ENCODE measurements at places on chromosomes 13 and 19. TPM values are rescaled to one million over a fixed set of nuclear protein-coding genes. Genes with fewer than 3 reads are reported as not detected.

The CLDN10 gene
- total RNA-seq = not detected

DNA sequence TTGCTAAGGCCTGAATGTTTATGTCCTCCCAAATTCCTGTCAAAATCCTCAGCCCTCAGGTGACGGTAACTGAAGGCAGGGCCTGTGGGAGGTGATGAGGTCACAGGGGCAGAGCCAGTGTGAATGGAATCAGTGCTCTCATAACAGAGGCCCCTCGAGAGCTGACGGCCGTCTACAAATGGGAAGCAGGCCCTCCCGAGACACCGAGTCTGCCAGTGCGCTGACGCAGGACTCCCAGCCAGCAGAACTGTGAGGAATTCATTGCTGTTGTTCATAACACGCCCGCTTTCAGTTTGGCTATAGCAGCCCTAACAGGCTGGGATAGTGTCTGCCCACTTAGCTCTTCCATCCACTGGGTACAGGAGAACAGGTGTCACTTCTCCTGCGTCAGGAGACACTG, 41.2 kb downstream of the CARS2 start:
- no peak overlapping the region for H3K4me3 ChIP-seq
- H3K4me1 ChIP-seq = no peaks in the 10 kb centered on the region
- DNase-seq = no peak
- peaks cover 72% of the 10 kb centered on the region for H3K36me3 ChIP-seq
- no peak overlapping the region for H3K27ac ChIP-seq

DNA sequence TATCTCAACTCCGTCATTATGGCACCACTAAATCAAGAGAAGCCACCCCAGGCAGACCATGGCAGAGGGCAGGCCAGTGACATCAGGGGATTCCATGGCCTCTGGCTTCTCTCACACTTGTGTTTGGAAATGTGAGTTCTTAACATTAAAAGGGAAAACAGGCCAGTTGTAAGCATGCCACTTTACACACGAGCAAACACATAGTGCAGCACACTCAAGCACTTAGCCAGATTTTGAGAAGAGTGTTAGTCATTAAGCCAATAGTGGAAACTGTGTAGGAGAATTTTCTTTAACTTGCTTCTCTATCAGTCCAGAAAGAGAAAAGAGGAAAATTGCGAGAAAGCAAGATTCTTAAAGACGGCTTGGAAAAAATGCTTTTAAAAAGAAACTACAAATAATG, 401.5 kb downstream of the TDRD3 start:
- no peaks in the 10 kb centered on the region for H3K36me3 ChIP-seq
- H3K27ac ChIP-seq = no peak overlapping the region
- DNase-seq = no peak
- no peaks in the 10 kb centered on the region for H3K4me1 ChIP-seq
- no peak overlapping the region for H3K4me3 ChIP-seq
- no peaks in the 10 kb centered on the region for H3K27me3 ChIP-seq

The CEACAM20 gene
- total RNA-seq = not detected

The ADGRE1 gene
- total RNA-seq = 5.4 TPM

The MYBPC2 gene
- not detected for total RNA-seq

DNA sequence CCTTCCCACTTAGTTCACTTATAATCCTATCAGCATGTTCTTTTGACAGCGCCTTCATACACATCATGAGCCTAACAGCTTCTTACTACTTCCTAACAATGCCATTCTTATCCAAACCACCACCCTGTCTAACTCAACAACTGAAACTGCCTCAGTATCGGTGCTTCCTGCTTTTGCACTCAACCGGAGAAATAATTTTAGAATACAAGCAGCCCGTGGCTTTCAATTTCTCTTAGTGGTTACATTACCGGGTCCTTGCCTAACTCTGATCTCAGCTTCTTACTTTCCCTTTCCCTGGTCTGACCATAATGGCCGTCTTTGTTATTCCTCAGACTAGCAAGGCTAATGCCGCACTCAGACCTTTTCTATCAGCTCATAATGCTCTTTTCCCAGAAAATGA, 17.0 kb downstream of the ZFP82 start:
- no peaks in the 10 kb centered on the region for H3K27me3 ChIP-seq
- no peak overlapping the region for H3K4me3 ChIP-seq
- no peaks in the 10 kb centered on the region for H3K4me1 ChIP-seq
- peaks cover 61% of the 10 kb centered on the region for H3K36me3 ChIP-seq

DNA sequence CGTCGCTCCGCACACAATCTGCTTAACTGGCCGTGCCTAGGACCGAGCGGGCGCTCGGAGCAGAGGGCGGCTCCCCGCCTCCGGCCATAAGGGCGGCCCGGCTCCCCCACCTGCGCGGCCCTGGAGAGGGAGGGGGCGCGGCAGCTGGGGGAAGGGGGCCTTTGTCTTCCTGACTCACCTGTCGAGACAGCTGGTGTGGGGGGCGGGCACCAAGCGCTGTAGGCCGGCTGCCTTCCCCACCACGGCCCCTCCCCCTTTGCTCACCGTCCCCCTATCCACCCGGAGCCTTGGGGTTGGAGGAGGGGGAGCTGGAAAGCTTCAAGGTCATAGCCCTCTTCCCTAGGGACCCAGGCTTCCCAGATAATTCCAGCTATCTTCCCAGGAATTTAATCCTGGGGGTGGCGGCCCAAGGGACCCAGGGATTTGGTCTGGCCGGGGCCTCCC, 1.2 kb downstream of the VASP start:
- DNase-seq = peak; percentile 57
- H3K4me3 ChIP-seq = peak overlapping the region; percentile 89
- H3K27me3 ChIP-seq = no peaks in the 10 kb centered on the region
- peaks cover 4% of the 10 kb centered on the region for H3K36me3 ChIP-seq
- peaks cover 58% of the 10 kb centered on the region for H3K4me1 ChIP-seq

DNA sequence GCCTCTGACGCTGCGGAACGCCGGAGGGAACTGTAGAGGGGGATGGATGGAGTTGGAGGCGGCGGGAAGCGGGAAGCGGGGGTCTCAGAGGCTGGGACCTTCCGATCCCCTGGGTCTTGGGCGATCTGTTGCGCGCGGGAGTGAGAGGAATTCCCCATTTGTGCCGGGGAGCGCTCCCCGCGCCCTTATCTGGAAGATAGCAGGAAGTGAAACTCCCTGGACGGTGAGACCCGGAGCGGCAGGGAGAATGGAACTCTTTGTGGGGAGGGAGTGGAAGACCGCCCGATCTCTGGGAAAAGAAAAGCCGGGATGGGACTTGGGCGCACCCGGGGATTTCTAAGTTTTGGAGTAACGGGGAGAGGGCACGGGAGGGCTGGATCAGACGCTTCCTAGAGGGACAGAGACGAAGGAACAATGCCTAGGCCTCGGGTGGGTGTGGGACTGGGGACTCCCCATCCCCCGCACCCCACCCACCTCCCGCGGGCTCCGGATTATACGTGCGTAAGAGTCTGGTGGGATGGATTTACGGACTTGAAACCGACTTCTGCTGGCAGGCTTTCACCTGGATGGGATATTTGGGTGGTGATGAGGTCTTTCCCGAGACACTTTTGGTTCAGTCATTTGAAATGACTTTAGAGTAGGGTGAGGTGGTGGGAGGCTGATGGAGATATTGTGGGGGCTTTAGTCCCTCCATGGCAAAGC, 495 bp downstream of the LSR start:
- no peaks in the 10 kb centered on the region for H3K27me3 ChIP-seq
- H3K4me1 ChIP-seq = peaks cover 31% of the 10 kb centered on the region
- no peak for DNase-seq
- peak overlapping the region; percentile 86 for H3K4me3 ChIP-seq
- H3K27ac ChIP-seq = peak overlapping the region; percentile 22

DNA sequence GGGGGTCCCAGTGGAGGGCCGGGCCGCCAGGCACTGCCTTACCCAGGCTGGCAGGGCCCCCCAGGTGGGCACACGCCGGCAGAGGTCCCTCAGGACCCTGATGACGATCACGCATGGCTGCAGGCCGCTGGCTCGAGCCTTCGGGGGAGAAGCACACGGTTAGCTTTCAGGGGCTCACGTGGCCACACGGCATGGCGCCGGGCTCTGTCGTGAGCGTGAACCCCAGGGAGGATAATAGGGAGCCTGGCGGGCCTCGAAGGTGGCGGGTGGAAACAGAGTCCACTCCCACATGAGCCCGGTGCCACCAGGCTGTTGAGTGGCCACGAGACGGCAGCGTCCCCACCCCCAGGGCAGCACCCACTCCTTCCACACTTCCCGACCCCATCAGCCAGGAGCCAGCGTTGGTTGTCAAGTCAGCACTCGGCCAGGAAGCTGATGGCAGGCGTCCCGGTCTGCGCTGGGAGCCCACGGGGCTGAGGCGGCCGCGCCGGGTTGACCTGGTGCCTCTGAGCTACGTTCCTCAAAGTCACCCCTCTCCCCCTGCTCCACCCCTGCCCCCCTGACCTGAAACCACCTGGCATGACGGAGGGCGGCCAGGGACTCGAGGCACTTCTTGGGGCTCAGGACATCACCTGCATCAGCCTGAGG, 24.7 kb upstream of the MATK start:
- H3K4me3 ChIP-seq = no peak overlapping the region
- H3K4me1 ChIP-seq = peaks cover 48% of the 10 kb centered on the region
- no peaks in the 10 kb centered on the region for H3K36me3 ChIP-seq

DNA sequence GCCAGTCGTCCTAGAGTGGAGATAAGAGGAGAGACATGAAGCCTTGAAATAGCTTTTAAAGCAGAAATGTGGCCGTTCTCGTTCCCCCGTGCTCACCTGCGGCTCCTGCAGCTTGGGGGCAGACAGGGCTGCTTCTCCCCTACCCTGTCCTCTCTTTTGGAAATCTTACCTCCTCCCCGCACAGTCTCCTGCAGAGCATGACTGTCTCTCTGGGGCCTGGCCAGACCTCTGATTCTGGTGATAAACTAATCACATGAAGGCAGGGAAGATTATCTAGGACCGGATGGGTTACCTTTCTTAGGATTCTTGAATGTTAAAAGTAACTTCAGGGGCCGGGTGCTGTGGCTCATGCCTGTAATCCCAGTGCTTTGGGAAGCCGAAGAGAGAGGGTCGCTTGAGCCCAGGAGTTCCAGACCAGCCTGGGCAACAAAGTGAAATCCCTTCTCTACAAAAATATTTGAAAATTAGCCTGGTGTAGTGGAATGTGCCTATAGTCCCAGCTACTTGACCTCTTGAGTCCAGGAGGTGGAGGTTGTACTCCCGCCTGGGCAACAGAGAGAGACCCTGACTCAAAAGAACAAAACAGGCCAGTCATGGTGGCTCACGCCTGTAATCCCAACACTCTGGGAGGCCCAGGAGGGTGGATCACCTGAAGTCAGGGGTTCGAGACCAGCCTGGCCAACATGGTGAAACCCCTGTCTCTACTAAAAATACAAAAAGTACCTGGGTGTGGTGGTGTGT, 8.1 kb downstream of the CEBPA start:
- no peak for DNase-seq
- peaks cover 11% of the 10 kb centered on the region for H3K4me1 ChIP-seq
- no peaks in the 10 kb centered on the region for H3K36me3 ChIP-seq
- H3K4me3 ChIP-seq = no peak overlapping the region
- H3K27me3 ChIP-seq = peaks cover 2% of the 10 kb centered on the region
- no peak overlapping the region for H3K27ac ChIP-seq

DNA sequence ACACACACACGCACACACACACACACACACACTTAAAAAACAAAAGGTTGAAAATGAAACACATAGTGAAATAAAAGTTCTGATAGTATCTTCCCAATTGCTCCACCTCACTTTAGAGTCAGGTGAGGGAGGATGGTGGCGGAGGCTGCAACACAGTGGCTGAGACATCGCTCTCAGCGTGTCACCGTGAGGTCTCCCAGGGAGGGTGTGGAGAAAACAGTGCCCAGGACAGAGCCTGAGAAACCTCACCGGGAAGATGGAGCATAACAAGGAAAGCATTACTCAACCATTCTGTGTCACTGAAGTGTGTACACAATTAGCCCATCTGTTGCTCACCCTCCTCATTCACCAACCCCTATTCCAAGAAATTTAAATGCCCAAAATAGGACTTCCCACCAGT, 111.4 kb upstream of the USP29 start:
- no peaks in the 10 kb centered on the region for H3K27me3 ChIP-seq
- H3K4me3 ChIP-seq = no peak overlapping the region
- H3K27ac ChIP-seq = no peak overlapping the region
- H3K36me3 ChIP-seq = no peaks in the 10 kb centered on the region

DNA sequence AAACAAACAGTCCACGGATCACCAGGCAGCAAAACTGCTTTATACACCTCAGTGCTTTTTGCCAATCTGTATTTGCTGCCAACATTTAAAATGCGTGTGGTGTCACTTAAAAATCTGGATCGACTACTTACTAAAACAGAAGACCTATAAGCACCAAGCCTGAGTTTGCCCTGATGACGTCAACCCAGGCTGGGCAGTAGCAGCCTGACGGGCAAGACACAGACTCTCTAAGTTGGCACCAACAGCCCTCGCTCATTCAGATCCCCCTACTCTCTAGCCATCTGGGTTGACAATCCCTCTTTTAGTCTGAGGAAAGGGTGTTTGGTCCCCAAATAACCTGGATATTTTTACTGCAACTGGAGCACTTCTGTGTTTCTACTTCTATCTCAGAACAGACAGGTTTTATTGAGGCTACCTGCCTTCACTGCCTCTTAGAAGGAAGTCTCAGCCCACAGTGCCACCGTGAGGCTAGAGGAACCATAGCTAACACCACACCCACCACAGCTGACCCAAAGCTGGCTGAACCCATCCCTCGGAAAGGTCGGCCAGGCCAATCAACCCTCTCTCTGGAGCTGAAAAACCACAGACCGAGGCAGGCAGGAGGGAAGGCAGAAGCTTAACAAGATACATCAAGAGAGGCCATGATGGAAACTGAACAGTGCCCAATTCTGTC, 6.9 kb downstream of the SUGP2 start:
- peaks cover 20% of the 10 kb centered on the region for H3K4me1 ChIP-seq
- DNase-seq = no peak
- no peaks in the 10 kb centered on the region for H3K27me3 ChIP-seq
- H3K27ac ChIP-seq = no peak overlapping the region
- no peak overlapping the region for H3K4me3 ChIP-seq

DNA sequence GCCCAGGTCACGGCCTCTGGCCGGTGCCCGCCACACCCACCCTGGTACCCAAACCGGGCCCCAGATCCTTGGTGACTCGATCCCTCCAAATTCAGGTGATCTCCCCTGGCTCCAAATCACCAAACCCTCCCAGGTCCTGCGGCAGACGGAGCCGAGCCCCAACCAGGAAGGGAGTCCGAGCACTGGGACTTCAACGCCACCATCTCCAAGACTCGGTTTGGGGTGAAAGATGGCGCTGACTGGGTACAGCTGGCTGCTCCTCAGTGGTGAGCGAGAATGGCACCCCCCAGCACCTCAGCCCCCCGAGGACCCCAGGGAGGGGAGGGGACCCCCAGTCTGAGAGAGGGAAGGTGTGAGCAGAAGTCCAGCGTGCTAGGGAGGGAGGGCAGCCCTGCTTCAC, 2.3 kb downstream of the CEACAM16 start:
- no peaks in the 10 kb centered on the region for H3K27me3 ChIP-seq
- no peaks in the 10 kb centered on the region for H3K4me1 ChIP-seq
- no peaks in the 10 kb centered on the region for H3K36me3 ChIP-seq
- no peak for DNase-seq
- no peak overlapping the region for H3K27ac ChIP-seq
- no peak overlapping the region for H3K4me3 ChIP-seq

DNA sequence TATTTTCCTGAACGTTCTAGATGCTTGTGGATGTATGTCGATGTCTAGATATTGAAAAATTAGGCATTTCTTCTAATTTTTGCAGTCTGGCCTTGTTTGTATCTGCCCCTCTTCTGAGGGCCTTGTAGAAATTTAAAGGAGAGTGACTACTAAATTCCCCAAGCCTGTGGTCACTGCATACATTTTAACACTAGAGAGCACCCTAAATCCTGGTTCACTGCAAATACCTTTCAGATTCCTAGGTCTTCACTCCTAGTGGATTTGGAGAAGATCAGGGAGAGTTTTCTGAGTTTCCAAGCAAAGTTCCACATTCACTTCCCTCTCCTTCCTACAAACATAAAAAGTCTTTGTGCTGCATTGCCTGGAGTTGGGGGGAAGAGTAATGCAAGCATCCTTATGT, 1272.5 kb downstream of the OLFM4 start:
- H3K36me3 ChIP-seq = no peaks in the 10 kb centered on the region
- H3K4me1 ChIP-seq = no peaks in the 10 kb centered on the region
- H3K4me3 ChIP-seq = no peak overlapping the region

All from CD4-positive, alpha-beta T cell (primary cell).